ENCODE measurements at places on chromosomes 5 and 9.

GRCh38 chr5:136276946-136277345 is 84.0 kb upstream of the SMIM32 start:
- DNase-seq = no peak

GRCh38 chr9:95316274-95316673 is 1.2 kb downstream of the FANCC start:
- peak; percentile 35 for DNase-seq

GRCh38 chr5:135546101-135546500 is 10.3 kb upstream of the NEUROG1 start:
- no peak for DNase-seq

DNA sequence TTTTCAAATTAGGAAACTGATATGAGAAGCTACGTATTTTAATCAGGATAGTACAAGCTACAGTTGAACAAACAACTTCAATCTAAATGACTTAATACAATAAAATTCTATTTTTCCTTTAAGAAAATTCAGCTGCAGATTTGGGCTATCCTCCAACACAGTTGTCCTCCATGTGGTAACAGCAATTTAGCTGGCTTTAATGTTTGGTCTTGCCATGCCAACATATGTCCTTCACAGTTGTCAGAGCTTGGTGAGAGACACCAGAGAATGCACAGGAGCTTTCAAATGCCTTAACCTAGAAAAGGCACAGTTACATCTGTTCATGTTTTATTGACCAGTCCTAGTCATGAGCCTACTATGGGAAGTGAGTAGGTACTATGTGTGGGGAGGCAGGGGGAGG is 10.8 kb downstream of the FAM174A start:
- DNase-seq = no peak

GRCh38 chr5:113067635-113068344 is 91.2 kb downstream of the DCP2 start:
- DNase-seq = no peak

- DNase-seq = no peak
These were observed 20.9 kb upstream of the SLC31A2 start for GRCh38 chr9:113129884-113130283.

GRCh38 chr5:54996466-54996865 is 11.1 kb upstream of the ESM1 start:
- DNase-seq = no peak

DNA sequence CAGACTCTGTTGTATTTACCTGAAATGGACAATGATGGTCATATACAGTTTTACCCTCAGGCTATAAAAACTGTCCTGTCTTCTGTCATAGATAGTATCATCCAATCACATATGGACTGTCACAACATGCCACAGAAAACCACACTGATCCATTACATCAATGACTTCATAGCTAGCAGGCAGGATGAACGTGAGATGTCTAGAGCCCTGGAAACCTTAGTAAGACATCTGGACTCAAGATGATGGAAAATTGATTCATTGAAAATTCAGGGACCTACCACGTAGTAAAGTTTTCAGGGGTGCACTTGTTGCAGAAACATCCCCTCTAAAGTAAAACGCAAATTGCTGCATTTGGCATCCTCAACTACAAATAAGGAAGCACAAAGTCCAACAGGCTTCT is 284.4 kb upstream of the RGMB start:
- DNase-seq = no peak

DNA sequence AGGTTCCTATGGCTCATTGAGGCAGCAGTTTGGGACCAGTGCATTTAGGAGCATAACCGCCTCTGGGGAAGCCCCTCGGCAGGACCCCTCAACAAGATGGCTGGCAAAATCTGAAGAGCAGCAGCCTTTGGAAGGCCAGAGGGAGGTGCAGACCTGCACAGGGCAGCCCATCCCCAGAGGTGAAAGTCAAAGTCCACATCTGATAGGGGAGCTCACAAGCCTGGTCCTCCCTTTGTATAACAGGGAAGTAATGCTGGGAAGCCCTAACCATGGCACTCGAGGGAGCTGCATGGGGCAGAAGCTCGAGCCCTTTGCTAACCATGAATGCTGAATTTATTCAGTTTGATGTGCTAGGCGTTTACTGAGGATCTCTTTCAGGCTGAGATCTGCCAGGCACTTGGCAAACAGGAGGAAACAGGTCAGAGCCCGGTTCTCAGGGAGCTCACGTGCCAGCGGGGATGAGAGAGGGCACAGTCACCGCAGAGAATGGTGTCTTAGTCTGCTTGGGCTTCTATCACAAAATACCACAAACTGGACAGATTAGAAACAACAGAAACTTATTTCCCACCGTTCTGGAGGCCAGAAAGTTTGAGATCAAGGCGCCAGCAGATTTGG is 114.1 kb downstream of the GABBR2 start:
- DNase-seq = no peak

- no peak for DNase-seq
These were observed 68.9 kb downstream of the LURAP1L start for GRCh38 chr9:12843735-12844134.

- no peak for DNase-seq
These were observed 391.0 kb upstream of the IRX2 start for GRCh38 chr5:3142261-3143027.

DNA sequence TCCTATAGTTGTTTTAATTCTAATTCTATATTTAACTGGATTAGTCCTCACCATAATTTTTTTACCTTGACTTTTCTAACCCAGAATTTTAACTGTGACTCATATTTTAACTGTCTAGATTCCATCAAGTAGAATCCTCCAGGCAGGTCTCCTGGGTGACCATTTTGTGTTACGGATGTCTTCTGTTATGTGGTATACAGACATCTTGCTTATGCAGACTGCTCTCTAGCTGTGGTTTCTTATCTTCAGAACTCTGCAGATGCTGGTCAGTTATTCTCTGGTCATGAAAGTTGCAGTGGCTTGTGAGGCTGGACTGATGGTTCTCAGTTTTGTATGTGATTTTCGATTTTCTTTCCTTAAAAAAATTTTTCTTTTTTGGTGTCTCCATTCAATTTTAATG is 139.4 kb downstream of the ATG10 start:
- DNase-seq = no peak

DNA sequence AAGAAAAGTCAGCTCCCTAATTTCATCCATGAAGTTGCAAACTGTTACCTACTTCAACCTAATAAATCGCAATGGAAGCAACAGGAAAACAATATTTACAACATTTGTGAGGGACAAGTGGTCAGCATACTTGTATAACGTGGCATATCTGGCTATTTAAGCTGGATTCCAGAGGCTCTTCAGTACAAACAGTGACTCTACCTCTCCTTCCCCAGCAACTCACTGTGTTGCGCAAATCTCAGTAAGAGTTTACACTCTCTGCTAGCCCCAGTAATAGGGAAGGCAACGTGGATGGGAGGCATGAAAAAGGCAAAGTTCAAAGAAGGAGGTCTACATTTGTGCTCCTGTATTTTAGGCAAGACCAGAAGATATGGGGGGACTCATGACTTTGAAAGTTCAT is 18.9 kb upstream of the SEMA5A start:
- DNase-seq = no peak

- DNase-seq = no peak
These were observed 9.1 kb upstream of the EXOC3 start for GRCh38 chr5:433836-434235.

- no peak for DNase-seq
These were observed 384.0 kb downstream of the PLK2 start for GRCh38 chr5:58075907-58076306.

All from NCI-H1105 treated with DMSO at 0.1 percent for 48 hours (cell line).